Central memory CD8-positive, alpha-beta T cell (primary cell): ENCODE measurements at places on chromosomes 6 and 20.

DNA sequence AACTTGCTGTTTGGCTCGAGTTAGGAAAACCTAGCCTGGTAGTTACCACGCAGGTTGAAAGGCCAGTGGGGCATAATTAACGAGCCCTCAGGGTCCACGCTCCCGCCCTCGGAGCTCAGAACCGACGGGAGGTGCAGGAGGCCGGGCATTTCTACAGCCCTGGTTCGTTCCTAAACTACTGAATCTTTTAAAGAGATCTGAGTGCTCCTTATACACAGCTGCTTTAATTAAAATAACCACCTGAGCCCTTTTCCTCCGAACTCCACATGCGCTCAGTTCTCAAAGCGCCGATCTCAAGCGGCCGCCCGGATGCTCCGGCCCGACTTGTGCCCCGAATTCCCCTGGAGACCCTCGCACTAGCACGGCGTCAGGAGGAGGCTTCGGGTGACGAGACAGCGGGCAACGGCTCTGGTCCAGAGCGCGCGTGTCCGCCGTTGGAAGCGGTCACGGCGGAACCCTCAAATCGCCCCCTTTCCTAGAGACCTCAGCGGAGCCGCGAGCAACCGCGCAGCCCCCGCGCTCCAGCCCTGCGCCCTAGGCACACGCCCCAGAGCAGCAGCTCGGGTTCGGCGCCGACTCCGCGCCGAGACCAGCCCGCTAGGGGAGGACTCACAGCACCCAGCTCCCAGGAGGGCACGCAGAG is 397 bp downstream of the WDR27 start:
- no peak for DNase-seq

DNA sequence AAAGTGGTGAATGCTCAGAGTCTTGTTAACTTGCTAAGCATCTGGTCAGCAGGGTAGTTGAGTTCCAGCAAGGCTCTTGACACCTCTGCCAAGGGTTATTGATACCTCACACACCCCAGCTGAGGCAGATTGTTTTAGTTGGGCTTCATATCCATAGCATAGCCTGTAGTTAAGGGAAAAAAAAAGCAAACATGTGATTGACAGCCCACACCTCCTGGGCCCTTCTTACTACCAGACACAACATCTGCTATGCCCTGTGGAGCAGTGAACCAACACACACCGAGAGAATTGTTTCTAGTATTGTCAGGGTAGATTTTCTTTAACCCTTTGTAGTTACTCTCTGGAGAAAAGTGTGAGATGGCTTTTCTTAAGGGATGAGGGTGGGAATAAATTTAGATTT is 697.0 kb upstream of the POU3F2 start:
- DNase-seq = no peak

GRCh38 chr6:106519460-106520394 is 109.6 kb downstream of the RTN4IP1 start:
- DNase-seq = peak; percentile 77

DNA sequence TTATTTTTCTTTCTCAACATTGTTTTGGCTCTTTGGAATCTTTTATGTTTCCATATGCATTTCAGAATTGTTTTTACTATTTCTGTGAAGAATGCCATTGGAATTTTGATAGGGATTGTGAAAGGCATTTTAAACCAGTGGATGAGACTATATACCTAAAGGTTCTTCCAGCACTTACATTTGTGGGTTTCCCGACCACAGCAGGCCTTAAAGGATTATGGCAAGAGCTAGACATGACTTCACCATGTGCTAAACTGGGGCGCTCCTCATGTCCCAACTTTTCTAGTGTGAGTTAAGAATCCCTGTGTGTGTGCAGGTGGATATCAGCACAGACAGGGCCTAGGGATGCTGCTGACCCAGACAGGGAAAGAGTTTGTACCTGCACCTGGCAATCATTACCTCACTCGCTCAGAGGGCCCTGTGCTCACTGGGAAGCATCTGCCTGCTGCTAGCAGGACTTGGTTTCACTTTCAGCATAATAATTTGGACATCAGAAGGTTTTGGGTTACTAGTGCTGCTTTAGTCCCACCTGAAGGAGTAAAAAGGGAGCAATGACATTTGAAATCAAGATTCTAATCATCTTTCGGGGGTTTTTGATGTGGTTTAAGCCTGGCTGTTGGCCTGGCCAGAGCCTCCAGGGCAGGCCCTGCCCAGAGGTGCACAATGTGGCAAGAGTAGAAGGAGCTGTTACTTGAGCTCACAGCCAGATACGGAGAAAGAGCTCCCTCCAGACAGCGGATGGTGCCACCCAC is 137.1 kb downstream of the CDC5L start:
- no peak for DNase-seq

DNA sequence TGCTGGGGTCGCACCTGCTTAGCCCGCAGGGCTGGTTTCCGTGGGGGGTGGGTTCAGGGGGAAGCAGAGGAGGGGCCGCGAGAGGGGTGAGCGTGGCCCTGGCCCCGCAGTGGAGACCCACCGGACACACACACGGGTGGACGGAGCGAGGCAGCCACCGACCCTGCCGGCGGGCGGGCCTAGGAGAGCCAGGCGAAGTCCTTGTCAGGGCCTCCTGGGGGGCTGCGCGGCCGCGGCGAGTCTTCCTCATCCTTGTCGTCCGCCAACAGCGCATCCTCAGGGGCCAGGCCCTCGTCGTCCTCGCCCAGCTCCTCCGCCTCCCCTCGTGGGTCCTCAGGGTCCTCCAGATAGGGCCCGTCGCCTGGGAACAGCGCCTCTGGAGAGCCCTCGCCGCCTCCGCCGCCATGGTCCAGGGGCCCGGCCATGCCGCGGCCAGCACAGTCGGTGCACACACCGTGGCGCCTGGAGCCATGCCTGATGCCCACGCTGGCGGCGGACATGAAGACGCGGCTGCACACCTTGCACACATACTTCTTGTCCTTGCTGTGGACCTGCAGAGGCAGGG is 7.3 kb downstream of the SLC2A4RG start:
- DNase-seq = no peak

DNA sequence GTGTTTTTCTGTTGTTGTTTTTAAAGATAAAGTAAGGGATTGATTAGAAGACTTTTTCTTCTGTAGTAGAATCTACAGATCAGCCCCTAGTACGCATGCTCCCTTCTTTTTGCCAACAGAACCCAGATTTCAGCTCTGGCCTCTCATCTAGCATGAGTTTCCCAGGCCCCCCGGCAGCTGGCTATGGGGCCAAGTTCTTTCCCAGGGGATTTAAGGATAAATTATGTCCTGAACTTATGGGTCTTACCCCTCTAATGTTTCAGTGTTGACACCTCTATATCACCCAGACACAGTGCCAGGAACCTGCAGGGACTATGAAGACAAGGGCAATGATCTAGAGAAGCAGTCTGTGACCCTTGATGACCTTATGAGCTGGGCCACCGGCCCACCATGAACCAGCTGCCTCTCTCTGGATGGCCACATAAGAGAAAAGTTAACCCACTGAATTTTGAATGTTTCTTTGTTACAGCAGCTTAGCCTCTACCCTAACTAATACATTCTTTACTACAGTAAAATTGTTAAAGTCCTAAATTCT is 150.5 kb downstream of the UNC5CL start:
- no peak for DNase-seq

DNA sequence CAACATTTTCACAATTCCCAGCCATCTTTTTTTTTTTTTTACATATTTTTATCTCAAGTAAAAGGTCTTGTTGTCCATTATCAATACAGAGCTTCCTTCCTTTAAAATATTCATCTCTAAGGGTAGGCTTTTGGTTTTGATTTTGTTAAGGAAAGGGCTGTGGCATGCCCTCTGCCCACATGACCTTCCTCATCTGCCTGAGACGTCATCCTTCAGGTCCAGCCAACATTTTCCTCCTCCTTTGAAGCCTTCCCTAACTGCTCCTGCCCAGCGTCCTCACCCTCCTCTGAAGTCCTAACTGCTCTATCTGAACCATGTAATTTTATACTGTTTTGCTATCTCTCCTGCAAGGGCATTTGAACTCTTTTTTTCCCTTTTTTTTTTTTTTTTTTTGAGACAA is 73.9 kb upstream of the TGM3 start:
- no peak for DNase-seq

- no peak for DNase-seq
These were observed 279.8 kb upstream of the PRND start for GRCh38 chr20:4441871-4442270.

DNA sequence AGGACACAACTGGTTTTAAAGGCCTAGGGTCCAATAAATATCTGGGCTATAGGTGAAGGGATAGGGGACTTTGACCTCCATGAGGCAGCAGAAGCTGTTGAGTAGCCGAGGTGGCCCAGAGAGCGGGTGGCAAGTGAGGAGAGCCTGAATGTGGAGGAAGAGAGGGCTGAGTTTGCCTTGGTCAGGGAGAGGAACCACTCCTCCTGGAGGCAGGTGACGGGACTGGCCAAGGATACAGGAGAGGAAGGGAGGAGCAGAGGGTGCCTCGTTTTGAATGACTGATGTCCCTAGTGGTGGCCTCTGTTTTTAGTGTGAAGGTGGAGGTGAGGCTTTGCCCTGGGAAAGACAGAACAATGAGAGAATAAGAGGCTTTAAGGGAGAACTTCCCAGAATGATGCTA is 19.1 kb upstream of the AAR2 start:
- DNase-seq = no peak

GRCh38 chr6:144745439-144745838 is 460.3 kb downstream of the UTRN start:
- no peak for DNase-seq

GRCh38 chr6:149335924-149336608 is 18.6 kb downstream of the TAB2 start:
- no peak for DNase-seq

DNA sequence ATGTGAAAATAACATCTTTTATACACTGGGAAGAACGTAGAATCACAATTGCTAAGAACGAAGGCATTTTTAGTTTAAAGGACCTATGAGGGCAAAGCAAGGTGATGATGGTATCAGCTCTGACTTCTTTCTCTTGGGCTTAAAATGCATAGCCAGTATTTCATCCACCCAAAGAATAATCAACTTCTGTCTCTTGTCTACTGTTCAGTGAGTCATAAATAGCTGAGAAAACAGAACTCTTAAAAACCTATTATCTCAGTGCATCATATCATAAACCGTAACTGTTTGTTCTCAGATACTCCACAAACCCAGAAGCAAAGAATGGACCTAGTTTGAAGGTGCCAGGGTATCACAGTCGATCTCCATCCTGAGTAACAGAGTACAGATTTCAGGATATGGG is 5.2 kb downstream of the PHF10 start:
- no peak for DNase-seq

- no peak for DNase-seq
These were observed 25.6 kb downstream of the NDUFAF5 start for GRCh38 chr20:13810446-13810845.

GRCh38 chr6:27213544-27214125 is 33.9 kb upstream of the PRSS16 start:
- no peak for DNase-seq

DNA sequence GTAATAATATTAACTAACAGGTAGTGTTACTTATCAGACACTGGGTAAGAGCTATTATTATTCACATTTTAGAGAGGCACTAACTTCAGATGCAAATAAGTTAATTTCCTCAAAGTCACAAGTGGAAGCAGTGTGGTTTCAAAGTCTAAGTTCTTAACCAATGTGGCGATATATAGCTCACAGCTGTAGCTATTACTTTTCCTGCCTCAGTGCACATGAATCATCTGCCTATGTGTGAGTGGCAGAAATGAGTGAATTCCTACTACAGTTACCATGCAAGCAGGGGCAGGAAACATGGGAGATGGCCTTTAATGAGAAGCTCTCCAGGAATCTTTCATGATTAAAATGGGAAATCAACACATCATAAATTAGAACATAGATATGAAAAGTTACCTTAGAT is 126.2 kb upstream of the EYA4 start:
- no peak for DNase-seq

DNA sequence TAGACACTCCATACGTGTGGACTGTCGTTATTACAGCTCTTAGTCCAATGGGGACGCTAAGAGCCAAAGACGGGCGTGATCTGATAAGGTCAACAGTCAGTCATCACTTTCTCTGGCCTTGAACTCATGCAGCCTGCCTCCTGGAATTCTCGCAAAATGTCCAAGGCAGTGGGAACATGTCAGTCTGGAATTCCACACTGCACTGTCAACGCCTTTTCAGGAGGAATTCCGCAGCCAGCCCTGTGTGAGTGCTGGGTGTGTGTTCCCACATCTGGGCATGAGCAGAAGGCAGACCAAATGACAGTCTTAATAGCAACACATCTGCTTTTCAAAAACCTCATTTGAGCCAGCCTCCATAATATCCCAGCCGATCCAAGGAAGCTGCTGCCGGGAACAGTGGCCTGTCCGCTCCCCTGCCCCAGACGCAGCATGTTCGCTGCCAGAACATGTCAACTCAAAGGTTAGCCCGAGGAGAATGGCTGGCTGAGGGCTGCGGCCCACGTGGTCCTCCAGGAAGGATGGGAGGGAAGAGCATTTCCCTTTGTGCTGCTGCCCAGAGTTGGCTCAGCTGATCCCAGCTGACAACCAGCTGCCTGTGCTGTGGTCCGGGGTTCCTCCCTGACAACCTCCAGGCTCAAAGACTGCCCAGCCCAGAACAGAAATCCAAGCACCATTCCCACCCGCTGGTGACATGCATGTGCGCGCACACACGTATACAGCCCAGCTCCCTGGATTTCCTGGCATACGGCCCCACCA is 103.1 kb downstream of the SULF2 start:
- DNase-seq = no peak

DNA sequence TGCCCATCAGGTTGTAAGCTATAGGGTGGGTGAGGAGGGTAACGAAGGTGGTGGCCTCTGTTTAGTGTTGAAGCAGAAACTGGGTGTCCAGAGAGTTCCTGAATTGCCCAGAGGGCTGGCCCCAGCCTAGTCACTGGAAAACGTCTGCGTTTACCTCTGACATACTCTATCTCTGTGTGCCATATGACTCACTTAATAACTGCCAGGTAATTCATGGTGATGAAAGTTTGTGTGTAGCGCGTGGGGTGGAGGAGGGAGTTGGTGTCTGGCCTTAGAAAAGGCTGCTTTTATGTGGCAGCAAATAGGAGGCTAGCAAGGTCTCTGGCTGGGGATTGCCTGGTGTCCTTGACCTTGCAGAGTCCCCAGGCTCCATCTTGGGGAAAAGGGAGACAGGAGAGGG is 47.3 kb downstream of the SLC35D3 start:
- DNase-seq = no peak

DNA sequence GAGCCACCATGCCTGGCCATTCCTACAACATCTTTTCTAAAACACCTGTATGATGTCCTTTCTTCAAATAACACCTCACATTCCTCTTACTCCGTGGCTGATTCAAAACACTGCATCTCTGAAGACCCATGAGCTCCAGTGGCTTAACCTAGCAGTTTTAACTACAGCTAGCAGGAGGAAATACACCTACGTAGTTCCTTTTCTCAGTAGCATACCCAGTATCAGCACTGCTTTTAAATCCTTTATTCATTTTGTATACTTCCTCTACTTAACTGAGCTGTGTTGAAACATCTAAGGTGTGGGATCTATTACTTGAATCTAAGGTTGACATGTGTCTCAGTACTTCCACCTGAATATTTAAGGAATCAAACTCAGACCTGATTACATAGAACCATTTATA is 113.6 kb upstream of the CCDC28A start:
- DNase-seq = no peak

GRCh38 chr6:149459761-149460160 is 25.1 kb downstream of the ZC3H12D start:
- DNase-seq = no peak
